G401 (cell line): ENCODE measurements at places on chromosomes 6 and 20.

- DNase-seq: peak; percentile 85
Observed at GRCh38 chr20:4949833-4950178, 51.5 kb downstream of the SLC23A2 start.

GRCh38 chr6:145370559-145370958, 364.8 kb downstream of the EPM2A start:
- DNase-seq: no peak

- no peak for DNase-seq
Observed at GRCh38 chr6:118808793-118809638, 84.9 kb upstream of the ASF1A start.

DNA sequence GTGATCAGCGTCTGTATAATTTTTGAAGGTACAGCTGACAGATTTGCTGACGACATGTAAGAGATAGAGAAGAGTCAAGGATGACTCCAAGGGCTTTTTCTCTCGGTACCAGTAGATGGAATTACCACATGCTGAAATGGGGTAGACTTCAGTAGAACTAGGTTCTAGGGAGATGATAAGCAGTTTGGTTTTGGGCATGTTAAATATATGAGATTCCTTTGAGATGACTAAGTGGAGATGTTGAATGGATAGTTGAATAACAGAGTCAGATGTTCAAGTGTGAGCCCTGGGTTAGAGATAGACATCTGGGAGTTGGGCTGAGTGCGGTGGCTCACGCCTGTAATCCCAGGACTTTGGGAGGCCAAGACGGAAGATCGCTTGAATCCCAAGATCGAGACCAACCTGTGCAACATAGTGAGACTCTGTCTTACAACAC, 50.0 kb downstream of the PHF20 start:
- DNase-seq: no peak

- no peak for DNase-seq
Observed at GRCh38 chr20:7003598-7003997, 236.1 kb downstream of the BMP2 start.

DNA sequence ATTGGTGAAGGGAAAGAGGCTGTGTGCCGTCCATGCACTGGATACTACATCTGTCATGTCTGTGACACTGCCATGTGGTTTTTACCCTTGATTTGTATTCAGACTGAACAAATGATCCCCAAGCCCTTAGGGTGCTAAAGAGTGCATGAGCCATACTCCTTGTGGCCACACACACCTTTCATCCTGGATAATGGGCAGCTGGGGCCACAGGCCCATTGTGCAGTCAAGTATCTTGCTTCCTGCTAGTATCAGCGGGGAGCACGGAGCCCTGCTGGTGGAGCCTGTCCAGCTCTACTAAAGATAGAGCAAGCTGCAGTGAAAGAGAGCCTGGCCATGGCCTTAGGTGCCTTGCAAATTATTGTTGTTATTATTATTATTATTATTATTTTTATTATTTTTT, 75.1 kb downstream of the SLX4IP start:
- DNase-seq: no peak

DNA sequence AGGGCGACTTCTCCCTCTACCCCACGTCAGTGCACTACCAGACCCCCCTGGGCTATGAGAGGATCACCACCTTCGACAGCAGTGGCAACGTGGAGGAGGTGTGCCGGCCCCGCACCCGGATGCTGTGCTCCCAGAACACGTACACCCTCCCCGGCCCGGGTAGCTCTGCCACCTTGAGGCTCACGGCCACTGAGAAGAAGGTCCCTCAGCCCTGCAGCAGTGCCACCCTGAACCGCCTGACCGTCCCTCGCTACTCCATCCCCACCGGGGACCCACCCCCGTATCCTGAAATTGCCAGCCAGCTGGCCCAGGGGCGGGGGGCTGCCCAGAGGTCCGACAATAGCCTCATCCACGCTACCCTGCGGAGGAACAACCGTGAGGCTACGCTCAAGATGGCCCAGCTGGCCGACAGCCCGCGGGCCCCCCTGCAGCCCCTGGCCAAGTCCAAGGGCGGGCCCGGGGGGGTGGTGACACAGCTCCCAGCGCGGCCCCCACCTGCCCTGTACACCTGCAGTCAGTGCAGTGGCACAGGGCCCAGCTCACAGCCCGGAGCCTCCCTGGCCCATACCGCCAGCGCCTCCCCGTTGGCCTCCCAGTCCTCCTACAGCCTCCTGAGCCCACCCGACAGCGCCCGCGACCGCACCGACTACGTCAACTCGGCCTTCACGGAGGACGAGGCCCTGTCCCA, 57.5 kb upstream of the TMEM181 start:
- no peak for DNase-seq

DNA sequence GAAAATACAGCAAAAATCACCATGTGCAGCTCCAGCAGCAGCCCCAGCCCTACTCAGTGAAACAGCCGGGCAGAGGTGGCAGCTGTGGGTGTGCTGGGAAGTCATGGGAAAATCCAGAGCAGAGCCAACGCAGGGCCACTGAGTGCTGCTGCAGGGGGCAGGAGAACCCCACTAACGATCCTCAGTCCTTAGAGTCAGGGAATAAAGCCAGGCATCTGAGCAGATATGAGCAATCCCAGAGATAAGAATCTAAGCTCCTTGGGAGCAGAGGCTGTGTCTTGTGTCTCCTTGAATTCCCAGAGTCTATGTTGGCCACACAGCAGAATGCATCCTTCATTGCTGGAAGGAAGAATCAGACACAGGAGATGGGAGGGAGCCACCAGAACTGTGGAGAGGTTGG, 493.1 kb upstream of the MAP3K7 start:
- no peak for DNase-seq

GRCh38 chr6:138656364-138657064, 117.1 kb upstream of the CCDC28A start:
- DNase-seq: no peak

DNA sequence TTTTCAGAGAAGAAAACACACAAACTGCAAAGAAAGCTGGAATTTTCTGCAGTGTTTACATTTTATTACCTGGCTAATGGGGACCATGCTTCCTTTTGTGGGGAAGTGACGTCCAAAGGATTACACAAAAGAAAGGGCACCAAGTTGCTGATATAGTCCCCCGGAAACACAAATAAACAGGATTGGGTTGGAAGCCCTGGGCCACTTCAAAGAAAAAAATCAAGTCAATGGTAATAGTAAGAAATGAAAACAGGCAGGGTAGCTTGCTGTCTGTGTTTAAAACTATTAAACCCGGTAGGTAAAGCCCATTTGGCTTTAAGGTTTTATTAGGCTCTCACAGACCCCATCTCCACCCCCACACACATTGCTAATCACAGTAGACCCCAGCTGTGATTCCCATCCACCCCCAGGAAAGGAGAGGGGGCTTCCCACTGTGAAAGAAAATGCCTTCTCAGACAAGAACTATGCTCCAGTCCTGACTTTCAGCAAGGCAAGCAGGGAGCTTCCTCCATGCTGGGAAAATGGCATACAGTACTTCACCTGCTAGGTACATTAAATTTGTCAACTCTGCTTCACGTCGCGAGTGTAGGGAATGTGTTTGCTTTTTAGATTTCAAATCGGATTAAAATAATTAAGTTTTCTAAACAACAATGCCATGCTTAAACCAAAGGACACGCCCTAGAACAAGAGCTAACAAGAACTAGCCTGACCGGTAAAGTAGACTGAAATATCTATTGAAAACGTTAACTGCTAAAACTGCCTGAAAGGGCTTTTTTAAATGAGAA, 1.1 kb downstream of the PERP start:
- peak; percentile 68 for DNase-seq

DNA sequence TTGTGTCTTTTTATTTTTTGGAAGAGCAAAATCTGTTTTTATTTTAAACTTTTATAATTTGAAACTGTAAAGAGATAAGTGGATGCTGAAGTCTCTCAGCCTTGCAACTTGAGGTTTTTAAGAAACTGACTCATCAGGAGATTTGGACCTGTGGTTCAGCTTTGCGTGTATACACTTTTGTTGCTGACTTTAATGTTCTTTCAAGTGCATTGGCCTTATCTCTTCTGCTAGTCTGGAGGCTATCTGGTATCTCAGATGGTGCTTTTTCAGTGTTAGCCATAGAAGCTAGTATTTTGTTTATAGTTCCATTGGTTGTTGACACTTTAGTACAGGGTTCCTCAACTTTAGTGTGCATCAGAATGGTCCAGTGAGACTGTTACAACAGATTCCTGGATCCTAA, 504.0 kb upstream of the SPTLC3 start:
- DNase-seq: no peak

DNA sequence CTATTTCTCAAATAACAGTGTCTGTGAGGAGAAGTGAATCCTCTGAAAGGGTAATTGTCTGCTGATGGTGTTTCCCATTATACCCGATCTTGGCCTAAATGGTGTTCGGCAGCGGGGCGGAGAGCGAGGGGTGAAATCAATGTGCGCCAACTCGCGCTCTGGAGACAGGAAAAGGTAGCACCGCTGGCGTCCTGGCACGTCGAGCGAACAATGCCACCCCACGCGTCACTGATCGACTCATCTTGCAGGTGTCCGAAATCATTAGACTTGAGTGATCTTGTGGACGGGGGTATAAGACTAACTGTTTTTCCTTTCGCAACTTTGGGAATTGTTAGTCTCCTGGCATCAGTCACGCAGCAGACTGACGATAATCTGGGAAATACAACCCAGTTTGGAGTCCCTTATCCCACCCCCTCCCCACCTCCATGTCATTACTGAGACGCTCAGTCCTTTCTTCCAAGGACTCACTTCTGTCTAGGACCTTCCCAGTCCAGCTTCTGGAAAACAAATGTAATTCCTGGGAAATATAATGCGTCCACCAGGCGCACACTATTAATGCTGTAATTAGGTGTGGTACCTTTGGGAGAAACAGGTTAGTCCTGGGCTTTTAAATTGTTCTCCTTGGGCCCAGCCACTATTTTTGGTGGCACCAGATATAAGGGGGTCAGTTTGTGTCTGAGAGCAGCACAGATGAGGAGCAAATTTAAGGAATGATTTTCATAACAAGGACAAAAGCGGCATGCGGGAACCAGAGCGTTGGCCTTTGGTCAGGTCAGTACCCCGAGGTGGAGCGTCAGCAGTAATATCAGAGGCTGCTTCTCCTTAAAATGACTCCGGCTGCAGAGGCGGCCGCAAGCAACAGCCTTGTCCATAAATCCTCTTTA, 2.3 kb downstream of the LINC00237 start:
- DNase-seq: no peak

DNA sequence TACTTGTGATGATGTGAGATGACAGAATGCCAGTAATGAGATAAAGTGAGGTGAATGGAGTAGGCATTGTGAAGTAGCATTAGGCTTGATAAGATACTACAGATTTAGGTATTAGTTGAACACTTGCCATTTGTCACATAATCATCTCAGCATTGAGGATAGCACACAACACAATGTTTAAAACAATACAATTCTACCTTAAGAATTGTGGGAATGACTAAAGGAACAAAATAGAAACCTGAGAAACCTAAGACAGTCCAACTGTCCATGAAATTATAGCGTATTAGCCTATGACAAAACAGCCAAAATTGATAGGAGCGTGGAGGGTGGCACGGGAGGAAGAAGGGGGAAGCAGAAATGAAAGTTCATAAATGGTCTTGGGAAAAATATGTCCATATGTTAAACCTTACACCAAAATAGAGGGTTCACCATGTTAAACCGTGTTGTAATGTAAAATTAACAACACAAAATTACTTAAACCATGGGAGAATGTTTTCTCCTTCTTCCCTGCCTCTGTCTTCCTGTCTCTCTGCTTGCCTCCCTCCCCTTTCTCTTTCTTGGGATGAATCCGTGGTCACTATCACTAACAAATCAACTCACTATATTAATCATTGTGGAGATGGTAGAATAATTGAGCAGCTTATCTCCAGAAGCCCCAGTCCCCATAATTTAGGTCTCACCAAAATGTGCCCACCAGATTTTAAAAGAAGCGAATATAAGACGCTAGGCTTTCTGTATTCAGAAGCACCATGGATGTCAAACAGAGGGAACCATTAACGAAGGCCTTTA, 33.0 kb upstream of the HFE start:
- DNase-seq: peak; percentile 10

- DNase-seq: no peak
Observed at GRCh38 chr6:136956590-136957544, 34.8 kb downstream of the SLC35D3 start.

DNA sequence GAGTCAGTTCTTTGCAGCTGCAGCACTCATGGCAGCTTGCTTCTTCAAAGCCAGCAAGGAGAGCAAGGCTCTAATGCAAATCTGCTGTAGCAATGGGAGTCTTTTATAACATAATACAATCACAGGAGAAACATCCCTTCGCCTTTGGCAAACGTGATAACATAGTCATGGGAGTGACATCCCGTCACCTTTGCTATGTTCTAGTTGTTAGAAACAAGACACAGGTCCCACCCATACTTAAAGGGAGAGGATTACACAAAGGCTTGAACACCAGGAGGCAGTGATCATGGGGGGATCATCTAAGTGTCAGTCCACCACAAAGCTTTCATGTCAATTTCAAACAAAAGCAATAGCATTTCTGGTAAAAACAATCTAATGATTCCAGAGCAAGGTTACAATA, 40.1 kb upstream of the PHACTR2 start:
- no peak for DNase-seq

- DNase-seq: no peak
Observed at GRCh38 chr6:125562156-125562555, 187.3 kb upstream of the HEY2 start.

- DNase-seq: no peak
Observed at GRCh38 chr20:43954704-43955061, 40.0 kb downstream of the TOX2 start.

DNA sequence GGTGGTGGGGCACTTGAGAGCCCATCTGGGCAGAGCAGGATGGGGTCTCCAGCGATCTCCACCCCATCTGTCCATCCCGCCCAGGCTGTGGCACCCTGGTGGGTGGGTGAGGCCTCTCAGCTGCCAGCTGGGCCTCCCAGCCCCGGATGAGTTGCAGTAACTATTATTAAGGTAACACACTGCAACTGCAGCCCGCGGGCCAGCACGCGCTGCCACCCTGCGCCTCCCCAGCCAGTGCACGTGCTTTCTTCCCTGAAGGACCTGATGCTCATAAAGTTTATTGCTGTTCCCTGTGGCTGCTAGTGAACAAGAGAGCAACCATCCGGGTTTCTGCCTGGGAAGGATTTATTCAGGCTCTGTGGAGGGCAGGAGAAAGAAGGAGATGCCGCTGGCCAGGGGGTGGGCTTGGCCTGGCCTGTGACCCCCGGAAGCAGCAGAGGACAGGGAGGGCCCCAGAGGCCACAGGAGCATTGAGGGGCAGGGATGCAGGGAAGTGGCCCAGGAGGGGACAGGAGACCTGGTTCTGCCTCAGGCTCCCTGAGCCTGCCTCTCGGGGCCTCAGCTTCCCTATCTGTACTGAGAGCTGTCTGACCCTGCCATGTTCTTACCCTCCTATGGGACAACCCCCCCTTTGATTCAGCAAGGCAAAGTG, 1.7 kb downstream of the IP6K3 start:
- no peak for DNase-seq
